ENCODE measurements at places on chromosomes 4 and X. TPM values are rescaled to one million over a fixed set of nuclear protein-coding genes. Genes with fewer than 3 reads are reported as not detected.

DNA sequence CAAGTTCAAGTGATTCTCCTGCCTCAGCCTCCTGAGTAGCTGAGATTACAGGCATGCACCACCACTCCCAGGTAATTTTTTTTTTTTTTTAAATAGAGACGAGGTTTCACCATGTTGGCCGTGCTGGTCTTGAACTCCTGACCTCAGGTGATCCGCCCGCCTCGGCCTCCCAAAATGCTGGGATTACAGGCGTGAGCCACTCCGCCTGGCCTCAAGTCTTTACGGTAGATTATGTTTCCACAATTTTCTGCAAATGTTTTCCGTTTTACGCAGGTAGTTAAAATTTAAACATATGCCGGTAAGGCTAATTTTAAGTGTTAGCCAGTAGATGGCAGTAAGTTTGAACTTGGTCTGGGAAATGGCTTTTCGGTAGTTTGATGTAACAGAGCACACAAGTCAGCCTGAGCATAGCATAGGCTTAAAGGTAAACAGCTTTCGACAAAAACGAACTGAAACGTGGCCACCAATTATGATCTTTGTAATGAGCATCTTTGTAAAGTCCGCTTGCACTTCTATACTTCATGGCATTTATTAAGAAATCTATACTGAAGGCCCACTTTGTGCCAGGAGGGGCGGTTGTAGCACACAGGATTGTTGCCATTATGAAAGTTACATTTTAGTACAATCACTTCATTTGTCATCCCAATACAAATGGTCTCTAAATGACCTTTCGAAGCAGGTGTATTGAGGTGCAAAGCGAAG, 31.1 kb downstream of the CCKAR start:
- no peak for DNase-seq

DNA sequence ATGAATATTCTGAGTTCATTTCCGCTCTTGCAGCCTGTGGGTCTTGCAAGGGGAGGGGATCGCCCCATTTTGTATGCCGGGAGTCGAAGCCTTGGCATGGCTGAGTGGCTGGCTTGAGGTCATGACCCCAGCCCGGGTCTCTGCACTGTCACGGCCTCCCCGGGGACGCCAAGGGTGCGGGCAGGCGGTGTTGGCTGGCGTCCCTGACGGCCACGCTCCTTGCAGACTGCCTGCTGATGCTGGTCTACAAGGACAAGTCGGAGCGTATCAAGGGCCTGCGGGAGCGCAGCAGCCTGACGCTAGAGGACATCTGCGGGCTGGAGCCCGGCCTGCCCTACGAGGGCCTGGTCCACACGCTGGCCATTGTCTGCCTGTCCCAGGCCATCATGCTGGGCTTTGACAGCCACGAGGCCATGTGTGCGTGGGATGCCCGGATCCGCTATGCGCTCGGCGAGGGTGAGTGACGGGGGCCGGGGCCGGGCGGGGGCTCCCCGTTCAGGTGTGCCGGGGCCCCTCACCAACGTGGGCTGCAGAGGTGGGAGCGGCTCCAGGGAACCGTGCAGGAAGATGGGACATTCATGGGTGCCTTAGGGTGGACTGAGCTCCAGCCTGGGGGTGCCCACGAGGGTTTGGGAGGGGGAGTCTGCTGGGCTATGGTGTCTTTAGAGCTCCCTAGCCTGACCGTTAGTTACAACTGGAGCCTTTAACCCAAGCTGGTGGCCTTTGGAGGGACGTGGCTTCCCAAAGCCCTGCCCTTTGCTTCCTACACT, 10.3 kb downstream of the DOK7 start:
- DNase-seq = no peak

DNA sequence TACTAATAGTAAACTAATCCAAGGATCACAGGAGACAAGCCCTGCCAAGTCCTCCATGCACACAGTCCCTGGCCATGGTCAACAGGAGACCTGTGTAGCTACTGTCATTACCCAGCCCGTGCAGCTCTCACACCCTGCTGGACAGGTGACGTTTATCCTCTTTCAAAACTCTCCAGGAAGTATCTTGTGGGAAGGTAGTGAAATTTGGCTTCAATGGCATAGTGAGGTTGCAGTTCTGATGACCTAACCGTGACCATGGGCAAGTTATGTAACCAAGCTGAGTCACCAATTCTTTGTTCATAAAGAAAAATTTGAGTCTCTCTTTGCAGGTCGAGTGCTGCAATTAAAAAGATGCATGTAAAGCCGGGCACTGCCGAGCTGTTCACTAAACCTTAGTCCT, 11.3 kb upstream of the SLC2A9 start:
- DNase-seq = no peak

- no peak for DNase-seq
Measured at GRCh38 chr4:124902001-124902515, 189.5 kb upstream of the ANKRD50 start.

- DNase-seq = no peak
Measured at GRCh38 chr4:70749313-70749712, 27.5 kb downstream of the RUFY3 start.

PLP2 gene
- total RNA-seq = 203 TPM

- peak; percentile 89 for DNase-seq
Measured at GRCh38 chr4:121950212-121950679, 1.6 kb downstream of the TRPC3 start.

RNF175 gene
- not detected for total RNA-seq

GRCh38 chrX:22526339-22526738, 253.6 kb downstream of the CBLL2 start:
- no peak for DNase-seq

- no peak for DNase-seq
Measured at GRCh38 chr4:98626350-98626749, 32.1 kb downstream of the TSPAN5 start.

GRCh38 chrX:107480272-107480671, 30.8 kb downstream of the FRMPD3 start:
- DNase-seq = no peak

DNA sequence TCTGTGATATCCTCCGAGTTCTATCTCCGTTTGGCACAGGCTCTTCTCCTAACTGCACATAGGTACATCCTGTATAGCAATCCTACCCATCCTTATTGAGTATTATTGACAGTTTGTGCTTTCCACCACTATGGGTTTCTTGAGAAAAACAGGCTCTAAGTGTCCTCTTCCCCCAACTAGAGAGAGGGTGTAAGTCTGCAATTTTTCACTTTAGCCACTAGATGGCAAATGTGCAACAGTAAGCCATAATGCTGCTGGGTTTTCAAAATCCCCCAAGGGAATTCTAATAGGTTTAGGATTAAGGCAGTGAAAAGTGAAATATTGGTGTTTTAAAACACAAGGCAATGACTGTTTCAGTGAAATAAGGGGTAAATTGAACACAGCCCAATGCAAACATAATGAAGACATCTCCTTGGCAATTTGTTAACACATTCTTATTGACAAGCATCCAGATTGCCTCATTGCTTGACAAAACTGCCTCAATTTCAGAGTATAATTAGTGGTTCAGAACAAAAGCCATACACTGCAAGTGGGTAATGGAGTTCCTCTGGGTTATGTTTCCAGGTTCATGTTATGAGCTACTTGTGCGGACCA, 239.0 kb upstream of the HTR2C start:
- no peak for DNase-seq

DNA sequence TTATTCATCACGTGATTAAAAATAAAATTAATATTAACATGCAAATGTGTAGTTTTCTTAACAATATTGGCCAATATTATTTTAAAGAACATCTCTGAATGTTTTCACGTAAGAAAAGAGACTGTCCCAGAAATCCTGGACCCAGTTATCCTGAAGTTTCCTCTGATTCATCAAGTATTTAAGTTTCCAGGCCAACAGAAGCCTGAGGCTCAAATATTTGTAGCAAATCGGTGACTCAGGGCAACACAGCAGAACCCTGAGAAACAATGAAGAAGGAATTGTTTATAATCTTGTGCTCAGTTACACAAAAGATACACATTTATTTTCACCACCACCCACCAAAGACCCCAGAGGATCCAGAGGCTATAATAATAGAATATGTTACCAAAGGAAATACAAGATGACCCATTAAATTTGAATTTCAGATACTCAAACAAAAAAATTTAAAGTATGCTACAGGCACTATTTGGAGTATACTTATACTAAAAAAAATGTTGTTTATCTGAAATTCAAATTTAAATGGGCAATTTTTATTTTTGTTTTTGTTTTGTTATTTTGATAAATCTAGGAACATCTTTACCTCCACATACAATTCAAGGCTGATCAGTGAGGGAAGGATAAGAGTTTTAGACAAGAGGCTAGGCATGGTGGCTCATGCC, 33.9 kb upstream of the SLC7A11 start:
- no peak for DNase-seq

GPR50 gene
- total RNA-seq = not detected

- DNase-seq = no peak
Measured at GRCh38 chr4:5821665-5822358, 71.1 kb downstream of the CRMP1 start.

RPGR gene
- total RNA-seq = 5.0 TPM

PAGE2 gene
- not detected for total RNA-seq

DUX4 gene
- total RNA-seq = not detected

BTK gene
- not detected for total RNA-seq

DNA sequence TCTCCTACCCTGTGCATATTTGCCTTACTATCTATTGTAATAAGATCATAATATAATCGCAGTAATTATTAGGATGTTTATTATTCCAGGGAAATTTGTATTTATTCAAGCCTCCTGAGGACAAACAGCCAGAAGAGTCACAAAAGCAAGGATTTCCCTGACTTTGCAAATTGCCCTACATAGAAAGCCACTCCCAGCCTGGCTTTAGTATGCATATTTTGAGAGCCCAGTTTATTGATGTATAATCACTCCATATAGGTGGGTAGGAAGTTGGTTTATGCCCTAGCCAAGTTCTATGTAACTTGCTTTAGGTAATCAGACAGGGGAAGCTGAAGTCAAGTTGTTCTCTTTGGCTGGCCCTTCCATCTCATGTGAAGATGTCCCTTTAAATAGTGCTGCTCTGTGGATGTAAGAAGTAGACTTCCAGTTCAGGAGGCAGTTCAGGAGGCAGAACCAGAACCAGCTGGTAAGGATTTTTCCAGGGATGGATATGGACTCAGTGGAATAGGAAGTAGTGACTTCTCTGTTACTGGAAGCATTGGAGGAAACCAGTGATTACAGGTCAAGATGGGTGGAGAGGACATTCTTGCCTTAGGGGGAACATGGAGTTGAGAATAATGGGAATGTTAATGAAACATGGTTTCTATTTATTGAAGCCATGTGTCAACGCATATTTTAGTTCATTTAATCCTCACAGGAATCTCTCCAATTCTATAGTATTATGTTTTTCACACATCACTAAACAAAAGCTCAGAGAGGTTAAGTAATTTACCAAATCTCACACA, 70.5 kb upstream of the KIT start:
- no peak for DNase-seq

F11 gene
- not detected for total RNA-seq

OPN1MW gene
- total RNA-seq = not detected
